ENCODE measurements at places on chromosomes 4 and X. TPM values are rescaled to one million over a fixed set of nuclear protein-coding genes. Genes with fewer than 3 reads are reported as not detected.

Gene HAUS3
- total RNA-seq = 9.8 TPM

Gene ITIH6
- total RNA-seq = not detected

Gene CCDC110
- total RNA-seq = 0.05 TPM

Gene TRPC3
- total RNA-seq = not detected

Gene INTS6L
- 5.4 TPM for total RNA-seq

Gene NUDT6
- 8.6 TPM for total RNA-seq

Gene FGF13
- not detected for total RNA-seq

Gene TMEM144
- 5.4 TPM for total RNA-seq

Gene EREG
- total RNA-seq = 33.1 TPM

Gene LRP2BP
- 0.19 TPM for total RNA-seq

Gene ANXA5
- total RNA-seq = 244 TPM

Gene UNC5C
- not detected for total RNA-seq

Gene MAGEE1
- total RNA-seq = 2.5 TPM

Gene TMSB15C
- 1.1 TPM for total RNA-seq

Gene NLGN4X
- total RNA-seq = not detected

Gene GYPE
- total RNA-seq = not detected

Gene NXF2
- not detected for total RNA-seq

Gene SLC6A14
- total RNA-seq = 37.3 TPM

Gene ZCCHC4
- total RNA-seq = 15.9 TPM

Gene IBSP
- not detected for total RNA-seq

Gene NPY1R
- total RNA-seq = not detected

Gene ETDB
- total RNA-seq = not detected

Gene FRG2
- not detected for total RNA-seq

Gene GLRA3
- not detected for total RNA-seq

Gene DHX15
- 131 TPM for total RNA-seq

Gene RBBP7
- 121 TPM for total RNA-seq

Gene LRRC66
- not detected for total RNA-seq

Gene XAGE2
- total RNA-seq = not detected

Gene TMEM35A
- total RNA-seq = 0.51 TPM

Gene FGA
- total RNA-seq = not detected

Gene CT45A1
- not detected for total RNA-seq

Gene MAGEA9
- not detected for total RNA-seq

Gene SNCA
- total RNA-seq = 26.2 TPM

Measured in airway epithelial cell (primary cell).